GM12891 (cell line): ENCODE measurements at places on chromosomes 7 and 10.

GRCh38 chr10:132518572-132519381 is 18.8 kb upstream of the INPP5A start:
- DNase-seq = no peak

DNA sequence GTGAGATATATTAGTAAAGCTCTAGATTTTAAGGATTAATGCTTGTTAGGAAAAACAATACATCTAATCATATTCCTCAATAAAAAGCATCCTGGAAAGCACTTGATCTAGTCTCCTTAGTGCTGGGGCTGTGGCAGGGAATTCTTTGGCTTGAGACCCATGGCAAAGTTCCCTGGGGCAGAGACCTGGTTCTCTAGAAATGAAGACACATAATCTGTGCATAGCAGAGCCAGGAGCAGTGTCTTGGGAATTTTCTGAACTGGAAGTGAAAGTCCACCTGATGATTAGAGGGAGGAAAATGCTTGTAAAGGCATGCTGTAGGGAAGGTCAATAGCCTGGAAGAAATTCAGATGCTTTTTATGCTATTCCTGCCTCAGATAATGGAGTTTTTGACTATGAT is 247.4 kb downstream of the CDK14 start:
- DNase-seq = no peak

- no peak for DNase-seq
Measured at GRCh38 chr7:131235489-131236317, 92.0 kb upstream of the MKLN1 start.

- DNase-seq = no peak
Measured at GRCh38 chr7:12879139-12879538, 191.7 kb downstream of the ARL4A start.

- peak; percentile 53 for DNase-seq
Measured at GRCh38 chr10:96229568-96230030, 41.8 kb downstream of the BLNK start.

DNA sequence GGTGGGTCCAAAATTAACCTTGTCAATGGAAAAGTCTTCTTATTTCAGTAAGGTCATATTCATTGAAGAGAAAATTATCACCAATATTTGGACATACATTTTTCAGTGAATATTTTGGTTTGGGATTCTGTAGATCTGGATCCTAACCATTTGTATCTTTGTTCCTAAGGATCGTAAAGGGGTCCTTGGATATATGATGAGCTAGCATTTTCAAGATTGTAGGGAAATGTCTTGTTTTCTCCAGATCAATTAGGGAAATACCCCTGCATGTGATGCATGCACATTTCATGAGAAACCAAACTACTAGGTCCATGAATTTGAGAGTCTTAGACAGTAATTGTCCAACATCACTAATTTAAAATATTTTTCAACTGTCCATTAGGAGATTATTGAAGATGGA is 18.0 kb downstream of the DNTT start:
- DNase-seq = no peak
